CD4-positive, alpha-beta T cell treated with Interleukin-1 beta for 1 hour (primary cell): ENCODE measurements at places on chromosomes 7 and 10.

GRCh38 chr7:14833707-14834106 is 68.8 kb downstream of the DGKB start:
- no peak for DNase-seq

- no peak for DNase-seq
These were observed 67.5 kb upstream of the MEOX2 start for GRCh38 chr7:15753887-15754579.

DNA sequence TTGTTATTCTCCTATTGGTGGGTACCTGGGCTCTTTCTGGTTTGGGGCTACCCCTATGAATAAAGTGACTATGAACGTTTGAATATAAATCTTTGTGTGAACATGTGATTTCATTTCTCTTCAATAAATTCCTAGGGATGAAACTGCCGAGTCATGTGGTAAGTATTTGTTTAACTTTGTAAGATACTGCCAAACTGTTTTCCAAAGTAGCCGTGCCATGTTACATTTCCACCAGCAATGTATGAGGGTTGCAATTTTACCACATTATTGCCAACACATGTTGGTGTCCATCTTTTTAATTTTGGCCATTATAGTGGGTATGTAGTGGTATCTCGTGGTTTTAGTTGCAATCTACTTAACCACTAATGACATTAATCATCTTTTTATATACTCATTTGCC is 94.7 kb downstream of the ZNRF2 start:
- DNase-seq: no peak

DNA sequence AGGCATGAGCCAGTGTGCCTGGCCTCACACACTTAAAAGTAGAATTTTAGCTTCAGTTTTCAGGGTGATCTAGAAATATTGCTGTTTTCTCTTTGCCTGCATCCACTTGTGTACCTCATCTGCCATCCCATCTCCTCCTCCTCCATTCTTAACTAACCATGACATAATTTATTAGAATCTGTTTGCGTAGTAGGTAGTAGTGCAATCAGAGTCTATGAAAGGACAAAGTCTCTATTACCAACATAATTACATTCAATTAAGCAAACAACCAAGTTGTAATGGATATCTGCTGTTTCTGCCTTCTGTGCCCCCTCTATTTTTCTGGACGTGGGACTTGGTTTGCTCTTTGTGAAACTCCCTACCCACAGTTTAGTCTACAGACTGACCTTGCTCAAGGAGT is 72.9 kb downstream of the CDK14 start:
- DNase-seq: no peak

DNA sequence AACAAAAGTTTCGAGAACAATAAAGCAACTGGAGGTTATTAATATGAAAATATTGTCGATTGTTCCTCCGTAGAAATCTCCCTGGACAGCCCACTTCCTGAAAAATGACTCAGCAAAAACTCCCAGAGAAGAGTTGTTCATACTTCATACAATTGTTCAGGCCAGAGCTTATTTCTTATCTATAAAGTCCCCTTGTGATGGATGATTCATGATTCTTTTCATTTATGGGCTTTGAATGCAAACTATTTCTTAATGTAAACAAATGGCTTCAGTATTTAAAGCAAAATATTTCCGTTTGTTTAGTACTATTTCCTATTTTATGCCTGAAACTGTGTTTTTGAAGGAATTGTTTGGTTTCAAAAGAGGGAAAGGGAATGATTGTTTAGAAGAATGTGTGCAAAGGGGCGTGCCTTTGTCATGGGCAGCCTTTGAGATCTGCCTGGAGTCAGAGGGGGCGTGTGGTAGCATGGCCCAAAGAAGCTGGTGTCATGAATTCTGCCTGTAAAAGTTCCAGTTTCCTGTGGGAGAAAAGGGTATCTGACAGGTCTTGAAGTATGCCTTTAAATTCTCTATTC is 26.2 kb upstream of the EXOC6 start:
- DNase-seq: no peak

DNA sequence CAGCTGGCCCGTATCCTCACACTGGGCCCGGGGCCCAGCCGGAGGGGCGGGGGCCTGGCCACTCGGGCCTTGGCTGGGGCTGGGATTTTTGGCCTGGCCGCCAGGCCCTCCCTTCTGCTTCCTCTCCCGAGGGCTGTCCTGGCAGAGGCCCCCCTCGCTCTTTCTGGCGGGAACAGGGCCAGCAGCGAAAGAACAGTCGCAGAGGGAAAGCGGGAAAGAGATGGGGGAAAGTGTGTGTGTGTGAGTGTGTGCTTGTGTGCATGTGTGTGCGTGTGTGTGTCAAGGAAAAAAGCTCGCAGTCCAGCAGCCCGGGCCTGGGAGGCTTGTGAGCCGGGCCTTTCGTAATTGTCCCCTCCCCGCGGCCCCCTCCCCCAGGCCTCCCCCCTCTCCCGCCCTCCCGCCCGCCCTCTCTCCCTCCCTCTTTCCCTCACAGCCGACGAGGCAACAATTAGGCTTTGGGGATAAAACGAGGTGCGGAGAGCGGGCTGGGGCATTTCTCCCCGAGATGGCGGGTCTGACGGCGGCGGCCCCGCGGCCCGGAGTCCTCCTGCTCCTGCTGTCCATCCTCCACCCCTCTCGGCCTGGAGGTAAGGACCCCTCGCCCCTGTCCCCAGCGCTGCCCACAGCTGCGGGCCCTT is at the start of gene ELN:
Gene ELN (plus strand): TSS at position 491 of the 638 bp plus-strand sequence. CDS start 15 bp downstream, at position 506.
- DNase-seq: no peak
